ENCODE measurements at places on chromosomes 6 and 20. TPM values are rescaled to one million over a fixed set of nuclear protein-coding genes. Genes with fewer than 3 reads are reported as not detected.

Gene OR2H1
- not detected for total RNA-seq

Gene FAM209A
- total RNA-seq, result 1.1 TPM

Gene WFDC12
- not detected for total RNA-seq

Gene PRELID3B
- 145 TPM for total RNA-seq

Gene ID4
- total RNA-seq, result not detected

DNA sequence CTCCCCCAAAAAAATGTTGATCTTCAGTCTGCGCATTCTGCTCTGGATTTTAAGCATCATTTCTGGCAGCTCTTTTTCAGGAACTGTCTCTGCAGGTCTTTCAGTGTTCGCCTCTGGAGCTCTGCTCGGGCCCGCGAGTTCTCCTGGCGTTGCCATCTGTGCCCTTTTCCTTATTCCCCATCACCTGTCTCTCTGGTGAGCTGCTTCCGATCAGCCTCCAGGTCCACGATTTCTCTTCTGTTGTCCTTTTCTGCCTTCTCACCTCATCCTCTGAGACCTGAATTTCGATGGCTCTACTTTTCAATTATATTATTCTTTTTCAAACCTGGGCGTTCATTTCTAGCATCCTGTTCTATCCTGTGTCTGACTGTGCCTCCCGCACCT lies 590 bp upstream of the MAP1LC3A start:
- peaks cover 11% of the 10 kb centered on the region for H3K4me1 ChIP-seq
- H3K27me3 ChIP-seq, result no peaks in the 10 kb centered on the region
- H3K27ac ChIP-seq, result peak overlapping the region; percentile 90
- no peak for DNase-seq

DNA sequence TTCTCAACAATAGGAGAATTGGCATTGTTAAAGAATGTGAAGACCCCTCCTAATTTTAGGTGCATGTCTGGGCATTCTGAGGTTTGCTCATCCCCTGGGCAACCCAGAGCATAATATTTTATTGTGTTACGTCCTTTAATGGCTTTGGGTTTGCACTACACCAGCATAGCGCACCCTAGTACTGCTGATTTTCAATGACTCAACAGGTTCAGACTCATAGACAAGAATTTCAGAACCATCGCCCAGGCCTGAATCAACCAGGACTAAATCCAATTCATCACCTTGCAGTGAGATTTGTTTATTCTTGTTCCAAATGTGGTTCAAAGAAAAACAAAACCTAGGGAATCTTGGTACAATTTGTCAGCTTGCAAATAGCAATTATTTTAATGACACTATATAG lies 137.8 kb upstream of the PHACTR1 start:
- no peak for DNase-seq
- peaks cover 3% of the 10 kb centered on the region for H3K27me3 ChIP-seq
- no peaks in the 10 kb centered on the region for H3K4me1 ChIP-seq
- no peak overlapping the region for H3K4me3 ChIP-seq

Gene GSTA1
- total RNA-seq, result not detected

- H3K4me1 ChIP-seq, result peaks cover 13% of the 10 kb centered on the region
- no peak overlapping the region for H3K27ac ChIP-seq
- H3K4me3 ChIP-seq, result no peak overlapping the region
- H3K27me3 ChIP-seq, result peaks cover 4% of the 10 kb centered on the region
These were observed 17.4 kb upstream of the GTSF1L start for GRCh38 chr20:43744151-43744611.

- no peak overlapping the region for H3K27ac ChIP-seq
- H3K4me3 ChIP-seq, result peak overlapping the region; percentile 51
- no peak for DNase-seq
- peaks cover 74% of the 10 kb centered on the region for H3K27me3 ChIP-seq
- no peaks in the 10 kb centered on the region for H3K36me3 ChIP-seq
These were observed 11.3 kb upstream of the TFAP2A start for GRCh38 chr6:10425975-10426780.

DNA sequence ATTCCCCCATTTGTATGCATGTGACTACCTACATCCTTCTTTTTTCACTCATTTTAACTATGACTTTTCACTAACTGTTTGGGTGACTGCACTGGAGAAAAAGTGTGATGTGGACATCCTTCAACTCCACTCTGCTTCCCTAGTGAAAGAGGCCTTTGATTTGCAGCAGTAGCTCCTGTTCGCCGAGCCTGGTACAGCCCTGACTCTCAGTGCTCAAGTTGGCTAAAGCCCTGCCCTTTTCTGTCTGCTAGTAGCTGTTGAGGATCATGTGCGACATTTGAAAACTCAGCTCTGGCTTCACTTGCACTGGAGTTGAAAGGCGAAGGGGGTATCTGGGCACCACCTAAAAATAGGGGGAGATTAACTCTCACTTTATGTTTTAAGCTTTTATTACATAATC lies 42.1 kb downstream of the DAAM2 start:
- no peaks in the 10 kb centered on the region for H3K36me3 ChIP-seq
- no peaks in the 10 kb centered on the region for H3K4me1 ChIP-seq
- no peak for DNase-seq
- no peak overlapping the region for H3K4me3 ChIP-seq

DNA sequence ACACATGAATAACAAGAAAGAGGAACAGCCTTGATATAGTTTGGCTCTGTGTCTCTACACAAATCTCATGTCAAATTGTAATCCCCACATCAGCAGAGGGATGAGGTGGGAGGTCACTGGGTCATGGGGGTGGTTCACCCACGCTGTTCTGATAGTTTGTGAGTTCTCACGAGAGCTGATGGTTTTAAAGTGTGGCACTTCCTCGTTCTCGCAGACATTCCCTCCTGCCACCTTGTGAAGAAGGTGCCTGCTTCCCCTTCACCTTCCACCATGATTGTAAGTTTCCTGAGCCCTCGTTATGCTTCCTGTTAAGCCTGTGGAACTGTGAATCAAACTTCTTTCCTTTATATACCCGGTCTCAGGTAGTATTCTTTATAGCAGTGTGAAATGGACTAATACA lies 13.1 kb downstream of the SRPK1 start:
- DNase-seq, result no peak
- no peaks in the 10 kb centered on the region for H3K27me3 ChIP-seq
- no peak overlapping the region for H3K4me3 ChIP-seq
- no peak overlapping the region for H3K27ac ChIP-seq

- peaks cover 5% of the 10 kb centered on the region for H3K27me3 ChIP-seq
- H3K36me3 ChIP-seq, result no peaks in the 10 kb centered on the region
- H3K4me1 ChIP-seq, result peaks cover 7% of the 10 kb centered on the region
- DNase-seq, result no peak
- H3K4me3 ChIP-seq, result no peak overlapping the region
These were observed 145.2 kb upstream of the CITED2 start for GRCh38 chr6:139519571-139520031.

Gene MYL9
- not detected for total RNA-seq

Gene C6orf58
- not detected for total RNA-seq

Gene ARMH2
- not detected for total RNA-seq

DNA sequence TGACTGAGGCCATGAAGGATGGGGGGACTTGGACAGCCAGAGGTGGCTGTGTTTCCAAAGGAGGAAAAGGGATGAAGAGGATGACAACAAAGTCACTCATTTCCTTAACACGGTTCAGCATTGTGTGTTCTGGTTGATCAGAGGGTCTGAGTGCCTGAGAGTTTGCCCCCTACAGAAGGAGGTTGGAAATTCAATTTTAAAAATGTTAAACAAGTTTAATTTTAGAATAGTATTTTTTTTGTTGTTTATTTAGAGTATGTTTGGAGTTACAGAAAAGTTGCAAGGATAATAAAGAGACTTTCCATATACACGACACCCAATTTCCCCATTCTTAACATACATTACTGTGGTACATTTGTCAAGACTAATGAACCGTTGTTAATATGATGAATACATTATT lies 10.3 kb upstream of the VAPB start:
- no peak overlapping the region for H3K4me3 ChIP-seq
- H3K36me3 ChIP-seq, result peaks cover 3% of the 10 kb centered on the region
- H3K27me3 ChIP-seq, result peaks cover 23% of the 10 kb centered on the region
- DNase-seq, result no peak
- no peak overlapping the region for H3K27ac ChIP-seq

Gene NKX2-4
- not detected for total RNA-seq

GRCh38 chr6:64258752-64259151 lies 623.1 kb downstream of the PHF3 start:
- H3K27ac ChIP-seq, result no peak overlapping the region
- no peaks in the 10 kb centered on the region for H3K27me3 ChIP-seq
- no peak for DNase-seq

- no peak overlapping the region for H3K27ac ChIP-seq
- no peak for DNase-seq
- H3K4me3 ChIP-seq, result no peak overlapping the region
- no peaks in the 10 kb centered on the region for H3K4me1 ChIP-seq
- no peaks in the 10 kb centered on the region for H3K27me3 ChIP-seq
These were observed 292.6 kb downstream of the GMDS start for GRCh38 chr6:1952740-1953360.

Gene OXT
- total RNA-seq, result not detected

Gene CARMIL1
- total RNA-seq, result 3.6 TPM

DNA sequence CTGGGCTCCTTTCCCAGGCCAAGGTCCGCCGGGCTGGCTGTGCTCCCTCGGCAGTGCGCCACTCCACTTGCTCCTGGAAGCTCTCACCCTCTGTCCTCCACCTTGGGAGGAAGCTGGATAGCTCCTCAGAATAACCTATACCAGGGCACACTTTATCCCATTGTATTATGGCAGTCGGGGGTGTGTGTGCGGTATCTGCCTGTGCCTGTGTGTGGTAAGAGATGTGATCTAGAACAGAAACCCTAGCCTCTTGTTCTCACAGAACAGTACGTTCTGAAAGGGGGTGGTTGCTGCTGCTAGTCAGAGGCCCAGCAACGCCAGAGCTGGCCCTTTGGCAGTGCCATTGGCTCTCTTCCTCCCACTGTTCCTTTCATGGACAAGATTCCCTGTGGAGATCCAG lies 168.4 kb downstream of the TBXT start:
- no peaks in the 10 kb centered on the region for H3K4me1 ChIP-seq
- peaks cover 2% of the 10 kb centered on the region for H3K27me3 ChIP-seq
- H3K36me3 ChIP-seq, result no peaks in the 10 kb centered on the region
- H3K4me3 ChIP-seq, result no peak overlapping the region
